ENCODE measurements at places on chromosomes 5 and 9.

DNA sequence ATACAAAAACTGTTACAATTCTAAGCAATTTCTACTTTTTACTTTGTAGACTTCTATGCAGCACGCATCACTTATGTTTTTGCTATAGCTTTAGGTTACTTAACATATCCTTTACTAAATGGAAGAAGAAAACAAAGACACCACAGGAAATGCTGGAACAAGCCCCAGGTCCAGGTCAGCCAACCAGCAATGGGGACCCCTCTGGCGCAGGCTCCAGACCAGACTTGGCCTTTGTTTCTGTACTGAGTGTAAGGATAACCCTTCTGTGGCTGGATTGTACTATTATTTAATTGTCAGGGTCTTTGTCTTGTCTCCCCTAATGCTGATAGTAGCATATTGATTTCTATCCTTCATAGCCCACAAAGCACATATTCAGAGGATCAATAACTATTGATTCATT lies 4.2 kb downstream of the SEMA4D start:
- no peaks in the 10 kb centered on the region for H3K27me3 ChIP-seq
- H3K4me1 ChIP-seq: peaks cover 20% of the 10 kb centered on the region
- no peak for DNase-seq
- no peak overlapping the region for H3K4me3 ChIP-seq
- H3K36me3 ChIP-seq: no peaks in the 10 kb centered on the region

- H3K36me3 ChIP-seq: no peaks in the 10 kb centered on the region
- H3K4me3 ChIP-seq: no peak overlapping the region
- H3K27ac ChIP-seq: no peak overlapping the region
- no peaks in the 10 kb centered on the region for H3K27me3 ChIP-seq
- DNase-seq: no peak
- peaks cover 14% of the 10 kb centered on the region for H3K4me1 ChIP-seq
Observed at GRCh38 chr5:9380109-9380508, 165.8 kb downstream of the SEMA5A start.

- H3K4me3 ChIP-seq: no peak overlapping the region
- no peak for DNase-seq
- H3K36me3 ChIP-seq: no peaks in the 10 kb centered on the region
- H3K27ac ChIP-seq: no peak overlapping the region
Observed at GRCh38 chr5:180034564-180034963, 37.0 kb downstream of the RNF130 start.

- no peaks in the 10 kb centered on the region for H3K27me3 ChIP-seq
- H3K4me1 ChIP-seq: no peaks in the 10 kb centered on the region
- no peak for DNase-seq
Observed at GRCh38 chr5:180389252-180390101, 36.3 kb upstream of the GFPT2 start.

DNA sequence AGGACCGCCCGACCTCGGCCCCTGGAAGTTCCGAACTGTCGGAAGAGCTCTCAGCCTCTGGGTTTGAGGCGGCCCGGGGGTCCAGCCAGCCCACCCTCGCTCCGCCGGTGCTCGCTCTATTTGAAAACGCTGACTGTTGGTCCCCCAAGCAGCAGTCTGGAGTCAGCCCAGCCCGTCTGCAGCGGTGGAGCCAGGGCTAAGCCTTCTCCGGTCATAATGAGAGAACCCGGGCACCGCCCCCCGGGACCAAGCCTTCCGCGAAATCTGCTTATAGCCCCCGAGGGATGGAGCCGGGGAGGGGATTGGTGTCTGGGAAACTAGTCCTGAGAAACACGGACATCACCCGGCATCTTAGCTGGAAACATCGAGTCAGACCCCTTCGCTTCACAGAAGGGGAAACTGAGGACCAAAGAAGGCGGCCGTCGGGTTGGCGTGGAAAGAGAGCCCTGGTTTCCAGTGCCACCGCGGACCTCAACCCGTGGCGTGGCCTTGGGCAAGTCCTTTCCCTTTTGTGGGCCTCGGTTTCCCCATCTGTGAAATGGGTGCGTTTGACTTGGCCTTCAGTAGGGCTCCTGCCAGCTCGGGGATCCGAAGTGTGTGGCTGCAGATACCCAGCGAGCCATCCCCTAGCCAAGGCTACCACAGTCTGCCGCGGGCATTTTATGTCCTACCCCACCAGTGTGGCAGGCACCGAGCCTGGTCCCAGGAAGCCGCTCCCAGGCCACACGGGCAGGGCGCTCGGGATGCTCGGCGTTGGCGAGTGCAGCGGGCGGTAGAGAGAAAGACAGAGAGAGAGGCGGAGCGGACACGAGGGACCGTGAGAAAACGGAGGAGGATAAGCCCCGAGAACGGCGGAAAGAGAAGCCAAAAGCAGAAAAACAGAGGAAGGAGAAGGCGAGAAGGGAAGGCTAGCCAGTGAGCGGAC lies 857 bp downstream of the ADAM19 start:
- H3K36me3 ChIP-seq: no peaks in the 10 kb centered on the region
- peak overlapping the region; percentile 60 for H3K4me3 ChIP-seq
- H3K4me1 ChIP-seq: no peaks in the 10 kb centered on the region

GRCh38 chr5:32522429-32523143 lies 62.8 kb upstream of the SUB1 start:
- H3K27me3 ChIP-seq: no peaks in the 10 kb centered on the region
- no peaks in the 10 kb centered on the region for H3K4me1 ChIP-seq
- H3K27ac ChIP-seq: no peak overlapping the region

GRCh38 chr5:58172946-58173345 lies 286.9 kb downstream of the PLK2 start:
- DNase-seq: no peak
- H3K36me3 ChIP-seq: no peaks in the 10 kb centered on the region
- H3K27ac ChIP-seq: no peak overlapping the region
- H3K4me1 ChIP-seq: no peaks in the 10 kb centered on the region
- H3K4me3 ChIP-seq: no peak overlapping the region

- H3K27me3 ChIP-seq: no peaks in the 10 kb centered on the region
- H3K36me3 ChIP-seq: no peaks in the 10 kb centered on the region
- DNase-seq: no peak
- no peak overlapping the region for H3K27ac ChIP-seq
- H3K4me3 ChIP-seq: no peak overlapping the region
Observed at GRCh38 chr9:84170521-84171141, 169.9 kb downstream of the SLC28A3 start.

Measured in esophagus squamous epithelium (tissue), 5 donors.